ENCODE measurements at places on chromosomes 16 and 17. TPM values are rescaled to one million over a fixed set of nuclear protein-coding genes. Genes with fewer than 3 reads are reported as not detected.

- no peaks in the 10 kb centered on the region for H3K36me3 ChIP-seq
- no peak for DNase-seq
- no peaks in the 10 kb centered on the region for H3K27me3 ChIP-seq
- H3K27ac ChIP-seq = no peak overlapping the region
- no peaks in the 10 kb centered on the region for H3K4me1 ChIP-seq
These were observed 54.9 kb upstream of the CHMP6 start for GRCh38 chr17:80936723-80937122.

DNA sequence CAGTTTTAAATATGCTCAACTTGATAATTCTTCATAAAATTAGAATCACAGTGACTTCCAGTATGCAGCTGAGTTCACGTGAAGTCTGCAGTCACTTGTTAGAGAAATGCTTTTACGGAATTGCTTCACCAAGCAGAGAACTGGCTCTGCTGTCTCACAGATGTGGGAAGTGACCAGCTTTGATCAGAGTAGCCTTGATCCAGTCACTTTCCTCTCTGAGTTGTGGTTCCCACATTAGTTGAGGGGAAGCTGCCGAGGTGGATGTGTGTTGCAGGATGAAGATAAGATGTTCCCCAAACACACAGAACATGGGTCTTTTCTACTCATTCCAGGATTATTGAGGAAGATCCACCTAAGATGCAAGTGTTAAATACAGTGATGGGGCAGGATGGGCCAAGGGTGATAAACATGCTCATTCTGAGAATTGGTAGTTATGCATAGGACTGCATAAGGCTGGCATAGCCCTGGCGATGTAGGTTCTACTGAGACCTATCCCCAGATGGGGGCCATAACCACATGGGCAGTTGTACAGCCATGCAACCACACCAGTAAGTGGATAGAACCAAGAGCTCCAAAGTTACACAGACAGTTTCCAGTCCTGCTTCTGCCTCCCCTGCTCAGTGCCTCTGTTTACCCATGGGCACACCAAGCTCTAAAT lies 168.9 kb upstream of the MAF start:
- no peak overlapping the region for H3K4me3 ChIP-seq
- no peaks in the 10 kb centered on the region for H3K36me3 ChIP-seq
- no peak for DNase-seq
- H3K27me3 ChIP-seq = no peaks in the 10 kb centered on the region
- no peaks in the 10 kb centered on the region for H3K4me1 ChIP-seq

GRCh38 chr16:57623251-57624043 lies 5.0 kb upstream of the ADGRG1 start:
- no peak overlapping the region for H3K4me3 ChIP-seq
- H3K4me1 ChIP-seq = peaks cover 22% of the 10 kb centered on the region
- DNase-seq = no peak
- no peaks in the 10 kb centered on the region for H3K27me3 ChIP-seq
- no peaks in the 10 kb centered on the region for H3K36me3 ChIP-seq
- H3K27ac ChIP-seq = peak overlapping the region; percentile 44

DNA sequence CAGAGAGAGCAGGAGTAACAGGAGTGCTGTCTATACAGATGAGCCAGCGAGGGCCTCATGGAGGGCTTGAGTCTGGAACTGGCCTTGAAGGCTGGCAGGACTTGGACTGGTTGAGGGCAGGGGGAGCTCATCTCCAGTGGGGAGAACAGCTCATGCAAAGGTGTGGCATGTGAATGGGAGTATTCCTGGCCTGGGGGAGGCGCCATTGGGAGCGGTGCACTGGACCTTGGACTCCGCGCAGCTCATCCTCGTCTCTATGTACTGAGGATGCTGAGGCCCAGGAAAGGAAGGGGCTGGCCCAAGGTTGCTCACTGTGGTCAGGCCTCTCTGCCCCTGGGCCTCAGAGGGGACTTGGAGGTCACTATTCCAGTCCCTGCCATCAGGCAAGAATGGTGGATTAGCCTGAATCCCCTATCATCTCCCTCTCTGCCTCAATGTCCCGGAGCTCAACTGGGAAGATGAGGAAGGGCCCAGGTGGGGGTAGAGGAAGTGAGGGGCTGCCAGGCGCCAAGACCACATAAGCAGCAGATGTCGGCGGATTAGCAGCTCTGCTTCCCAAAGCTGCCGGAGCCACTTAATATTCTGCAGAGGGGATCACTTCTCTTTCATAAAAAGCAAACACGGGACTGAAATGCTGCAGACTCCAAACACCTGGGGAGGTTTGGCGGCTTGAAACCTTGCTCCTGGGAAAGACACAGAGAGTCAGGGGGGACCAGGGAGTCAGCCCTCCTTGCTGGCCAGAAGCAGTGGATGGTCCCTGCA lies 88.9 kb downstream of the SDK2 start:
- peaks cover 10% of the 10 kb centered on the region for H3K27me3 ChIP-seq
- no peak overlapping the region for H3K4me3 ChIP-seq

DNA sequence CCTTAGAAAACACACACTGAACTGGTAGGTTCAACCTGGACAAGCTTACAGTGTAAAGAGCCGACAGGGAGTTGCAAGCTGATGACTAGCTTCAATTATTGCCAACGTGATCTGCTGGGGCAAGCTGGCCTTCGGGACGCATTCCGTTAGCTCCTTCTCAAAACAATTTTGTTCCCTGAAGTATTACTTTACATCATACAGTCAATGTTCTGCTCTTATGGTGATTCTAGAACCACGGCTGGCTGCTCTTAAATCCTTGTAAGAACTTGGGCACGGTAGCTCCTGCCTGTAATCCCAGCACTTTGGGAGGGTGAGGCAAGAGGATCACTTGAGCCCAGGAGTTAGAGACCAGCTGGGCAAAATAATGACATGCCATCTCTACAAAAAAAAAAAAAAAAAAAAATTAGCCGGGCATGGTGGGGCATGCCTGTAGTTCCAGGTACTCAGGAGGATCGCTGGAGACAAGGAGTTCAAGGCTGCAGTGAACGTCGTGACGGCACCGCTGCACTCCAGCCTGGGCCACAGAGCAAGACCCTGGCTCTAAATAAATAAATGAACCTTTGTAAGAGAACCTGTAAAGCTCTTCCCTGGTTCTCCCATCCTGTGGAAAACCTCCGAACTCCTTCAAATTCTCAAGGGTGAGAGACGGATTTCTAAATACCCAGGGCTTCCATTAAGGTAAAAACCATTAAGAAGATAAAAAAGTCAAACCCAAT lies 2.0 kb downstream of the CDIP1 start:
- H3K36me3 ChIP-seq = no peaks in the 10 kb centered on the region
- peaks cover 5% of the 10 kb centered on the region for H3K4me1 ChIP-seq
- H3K27ac ChIP-seq = no peak overlapping the region
- H3K27me3 ChIP-seq = no peaks in the 10 kb centered on the region
- no peak overlapping the region for H3K4me3 ChIP-seq

DNA sequence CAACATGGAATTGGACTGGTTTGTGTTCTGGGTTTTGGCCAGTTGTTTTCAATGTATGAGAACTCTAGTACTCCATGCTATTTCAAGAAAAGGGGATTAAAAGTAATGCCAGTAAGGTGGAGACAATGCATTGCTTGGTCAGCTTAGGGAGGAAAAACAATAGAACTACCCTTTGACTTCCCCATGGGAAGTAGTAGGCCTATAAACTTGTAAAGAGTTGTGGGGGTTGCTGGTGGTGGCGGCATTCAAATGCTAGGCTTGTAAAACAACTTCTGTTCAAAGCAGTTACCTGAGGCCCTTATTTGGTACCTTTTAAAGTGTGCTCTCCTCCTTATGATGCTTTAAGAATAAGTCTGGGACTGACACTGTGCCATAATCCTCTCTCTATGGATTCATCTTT lies 9.4 kb downstream of the MAP3K3 start:
- no peaks in the 10 kb centered on the region for H3K27me3 ChIP-seq
- H3K27ac ChIP-seq = no peak overlapping the region
- H3K4me1 ChIP-seq = peaks cover under 1% of the 10 kb centered on the region
- H3K4me3 ChIP-seq = no peak overlapping the region

DNA sequence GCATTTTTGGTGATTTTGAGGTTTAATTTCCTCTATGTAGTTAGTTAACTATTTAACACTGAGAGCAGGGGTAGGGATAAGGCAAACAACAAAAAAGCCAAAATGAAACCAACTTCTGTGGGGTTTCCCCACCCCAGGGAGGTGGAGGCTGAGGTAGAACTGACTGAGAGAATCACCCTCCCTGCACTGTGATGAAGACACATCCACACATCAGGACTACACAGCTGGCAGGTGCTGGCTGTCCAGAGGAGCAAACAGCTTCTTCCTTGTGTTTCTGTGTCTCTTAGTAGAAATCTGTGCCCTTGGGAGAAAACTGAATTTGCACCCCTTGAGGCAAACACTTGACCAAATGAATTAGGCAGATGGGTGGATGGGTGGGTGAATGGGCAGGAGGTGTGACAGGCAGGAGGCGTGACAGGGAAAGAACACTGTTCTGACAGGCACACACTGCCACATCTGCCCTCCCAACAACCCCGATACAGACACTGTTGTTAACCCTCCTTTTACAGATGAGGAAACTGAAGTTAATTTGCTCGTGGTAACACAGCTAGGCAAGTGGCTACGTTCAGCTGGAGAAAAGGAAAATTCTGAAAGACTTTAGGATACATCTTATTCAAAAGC lies 62.9 kb upstream of the AMZ2 start:
- no peaks in the 10 kb centered on the region for H3K4me1 ChIP-seq
- no peak for DNase-seq
- no peak overlapping the region for H3K27ac ChIP-seq
- H3K36me3 ChIP-seq = no peaks in the 10 kb centered on the region
- H3K4me3 ChIP-seq = no peak overlapping the region

DNA sequence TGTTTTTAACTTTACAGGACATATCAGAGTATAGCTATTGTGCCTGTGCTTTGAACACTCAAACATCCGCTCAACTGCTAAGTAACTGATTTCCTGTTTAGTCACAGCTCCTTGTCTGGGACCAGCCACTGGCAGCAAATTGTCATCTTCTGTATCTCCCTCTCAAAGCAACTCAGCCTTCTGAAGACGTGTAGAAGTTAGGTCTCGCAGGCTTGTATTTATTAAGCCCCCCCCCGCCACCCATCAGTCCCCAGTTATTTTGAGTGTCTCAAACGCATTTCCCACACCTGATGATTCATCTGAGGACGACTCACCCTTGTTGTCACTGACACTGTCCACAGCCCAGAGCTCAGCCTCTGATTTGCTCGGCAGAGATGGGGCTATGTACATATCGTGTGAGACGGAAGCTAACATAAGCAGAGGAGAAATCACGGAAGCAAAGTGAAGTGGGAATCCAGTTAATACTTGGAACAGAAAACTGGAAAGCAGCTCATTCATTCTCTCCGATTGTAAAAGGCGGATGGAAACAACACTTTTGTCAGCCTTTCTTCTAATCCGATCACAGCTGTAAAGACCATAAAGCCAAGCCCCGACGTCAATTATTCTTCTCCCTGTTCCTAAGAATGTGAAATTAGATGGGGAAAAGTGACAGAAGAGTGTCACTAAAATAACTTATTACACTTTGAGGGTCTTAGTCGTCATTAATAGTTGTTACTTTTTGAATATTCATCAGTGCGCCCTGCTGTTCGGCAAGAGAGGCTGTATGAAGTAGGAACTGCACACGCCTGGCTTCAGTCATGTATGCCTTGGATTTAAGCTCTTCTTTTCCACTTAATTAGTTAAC lies 64.2 kb downstream of the PITPNC1 start:
- H3K4me1 ChIP-seq = peaks cover 21% of the 10 kb centered on the region
- no peak for DNase-seq
- no peaks in the 10 kb centered on the region for H3K36me3 ChIP-seq
- H3K27me3 ChIP-seq = no peaks in the 10 kb centered on the region

GRCh38 chr17:4038076-4038475 lies 73.8 kb upstream of the ATP2A3 start:
- DNase-seq = no peak
- H3K27me3 ChIP-seq = no peaks in the 10 kb centered on the region
- no peak overlapping the region for H3K4me3 ChIP-seq

ALOXE3 gene
- total RNA-seq = 0.46 TPM

DNA sequence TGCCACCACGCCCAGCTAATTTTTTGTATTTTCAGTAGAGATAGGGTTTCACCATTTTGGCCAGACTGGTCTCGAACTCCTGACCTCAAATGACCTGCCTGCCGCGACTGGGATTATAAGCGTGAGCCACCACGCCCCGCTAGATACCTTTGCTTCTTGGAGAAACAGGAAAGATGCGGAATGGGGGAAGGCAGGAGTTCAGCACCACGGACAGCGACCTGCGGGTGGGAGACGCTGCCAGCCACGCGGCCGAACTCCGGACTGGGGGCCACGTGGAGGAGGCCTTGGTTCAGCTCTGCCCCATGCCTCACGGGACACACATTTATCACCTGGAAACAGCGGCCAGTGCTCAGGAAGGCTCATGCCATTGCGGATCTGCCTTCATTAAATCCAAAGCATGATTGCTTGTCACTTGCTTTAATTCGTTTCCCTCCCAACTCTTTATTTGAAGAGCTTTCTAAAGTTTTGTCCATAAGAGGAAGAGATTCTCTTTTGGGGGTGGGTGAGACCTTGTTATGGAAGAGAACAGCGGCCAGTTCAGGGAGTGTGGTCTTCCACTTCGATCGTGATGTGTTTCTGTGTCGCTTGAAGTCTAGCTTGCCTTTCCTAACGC lies 219.9 kb downstream of the ENGASE start:
- no peak overlapping the region for H3K4me3 ChIP-seq
- no peaks in the 10 kb centered on the region for H3K4me1 ChIP-seq
- H3K36me3 ChIP-seq = no peaks in the 10 kb centered on the region
- DNase-seq = no peak
- no peak overlapping the region for H3K27ac ChIP-seq

DNA sequence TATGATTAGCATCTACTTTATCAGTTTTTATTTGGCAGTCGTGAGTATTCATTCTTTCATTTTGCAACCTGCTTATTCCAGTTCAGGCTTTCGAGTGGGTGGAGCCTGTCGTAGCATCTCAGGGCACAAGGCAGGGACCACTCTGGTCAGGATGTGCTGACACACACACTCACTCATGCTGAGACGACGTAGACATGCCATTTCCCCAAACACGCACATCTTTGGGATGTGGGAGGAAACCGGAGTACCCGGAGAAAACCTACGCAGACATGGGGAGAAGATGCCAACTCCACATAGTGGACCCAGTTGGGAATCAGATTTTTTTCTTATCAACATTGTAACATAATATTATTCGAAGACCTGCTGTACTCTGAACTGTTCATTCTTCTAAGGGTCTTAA lies 756.5 kb upstream of the RBFOX1 start:
- H3K27ac ChIP-seq = no peak overlapping the region
- H3K4me1 ChIP-seq = no peaks in the 10 kb centered on the region
- DNase-seq = no peak
- no peaks in the 10 kb centered on the region for H3K36me3 ChIP-seq
